ENCODE measurements at places on chromosomes 6 and 20.

DNA sequence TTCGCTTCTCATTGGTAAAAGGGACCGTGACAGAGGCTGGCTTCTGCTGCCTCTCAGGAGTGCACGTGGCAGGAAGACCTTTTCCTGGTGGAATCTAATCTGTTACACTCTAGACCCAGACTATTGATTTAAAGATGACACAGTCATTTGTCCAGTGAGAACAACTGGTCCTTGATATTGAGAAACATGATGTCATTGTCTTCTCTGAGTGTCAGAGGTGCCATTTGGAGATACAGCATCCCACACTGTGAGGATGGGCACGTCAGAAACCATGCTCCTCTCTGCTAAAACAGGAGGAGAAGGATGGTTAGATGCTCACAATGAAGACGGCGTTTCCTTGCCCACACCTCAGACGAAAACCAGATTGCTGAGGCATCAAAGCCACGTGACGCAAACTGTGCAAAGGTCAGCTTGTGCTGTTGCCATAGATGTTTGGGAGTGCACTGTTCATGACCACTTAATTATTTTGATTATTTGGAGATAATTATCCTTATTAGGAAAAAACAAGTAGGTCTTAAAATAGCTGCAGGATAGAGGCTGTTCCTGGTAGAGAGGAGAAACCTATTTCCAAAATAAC is 169.0 kb downstream of the SMOC2 start:
- DNase-seq = no peak

DNA sequence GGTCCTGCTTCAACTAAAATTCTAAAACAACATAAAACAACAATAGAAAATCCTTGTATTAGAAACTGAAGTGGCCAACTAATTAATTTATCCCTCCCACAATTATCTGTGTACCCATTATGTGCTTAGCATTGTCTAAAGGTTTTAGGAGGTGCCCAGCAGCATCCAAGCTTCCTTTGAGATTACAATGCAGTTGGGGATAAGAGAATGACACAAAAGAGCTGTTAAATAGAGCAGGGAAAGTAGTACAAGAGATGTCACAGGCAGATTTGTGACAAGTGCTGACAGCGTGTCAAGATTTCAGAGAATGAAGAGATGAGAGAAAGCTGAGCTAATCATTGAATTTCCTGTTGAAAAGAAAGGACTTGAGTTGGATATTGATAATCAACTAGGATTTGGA is 204.8 kb downstream of the OTOR start:
- DNase-seq = no peak

GRCh38 chr6:144106206-144106605 is 10.8 kb upstream of the SF3B5 start:
- DNase-seq = no peak

GRCh38 chr6:129510950-129511349 is 199.0 kb downstream of the ARHGAP18 start:
- DNase-seq = no peak

DNA sequence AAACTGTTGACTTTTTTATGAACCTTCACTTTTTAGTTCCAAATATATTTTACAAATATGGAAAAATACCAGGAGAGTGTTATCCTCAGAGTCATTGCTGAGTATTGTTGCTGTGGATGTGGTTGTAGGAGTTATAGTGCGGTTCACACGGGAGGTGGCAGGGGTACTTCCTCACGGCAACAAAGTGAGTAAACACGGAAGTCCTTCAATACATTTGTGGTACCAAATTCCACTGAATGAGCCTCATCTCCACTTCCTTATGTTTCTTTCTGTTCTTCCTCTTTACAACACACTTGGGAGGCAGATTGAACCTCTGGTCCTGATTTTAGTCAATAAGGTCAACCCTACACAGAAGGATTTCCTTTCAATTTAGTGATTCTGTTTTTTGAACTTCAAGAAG is 371.8 kb downstream of the BTBD3 start:
- DNase-seq = no peak

GRCh38 chr20:45983279-45983743 is 11.3 kb upstream of the ZNF335 start:
- no peak for DNase-seq

- DNase-seq = no peak
Observed at GRCh38 chr6:37928217-37928616, 108.7 kb downstream of the ZFAND3 start.

GRCh38 chr20:19765913-19766312 is 7.9 kb downstream of the RIN2 start:
- DNase-seq = no peak

DNA sequence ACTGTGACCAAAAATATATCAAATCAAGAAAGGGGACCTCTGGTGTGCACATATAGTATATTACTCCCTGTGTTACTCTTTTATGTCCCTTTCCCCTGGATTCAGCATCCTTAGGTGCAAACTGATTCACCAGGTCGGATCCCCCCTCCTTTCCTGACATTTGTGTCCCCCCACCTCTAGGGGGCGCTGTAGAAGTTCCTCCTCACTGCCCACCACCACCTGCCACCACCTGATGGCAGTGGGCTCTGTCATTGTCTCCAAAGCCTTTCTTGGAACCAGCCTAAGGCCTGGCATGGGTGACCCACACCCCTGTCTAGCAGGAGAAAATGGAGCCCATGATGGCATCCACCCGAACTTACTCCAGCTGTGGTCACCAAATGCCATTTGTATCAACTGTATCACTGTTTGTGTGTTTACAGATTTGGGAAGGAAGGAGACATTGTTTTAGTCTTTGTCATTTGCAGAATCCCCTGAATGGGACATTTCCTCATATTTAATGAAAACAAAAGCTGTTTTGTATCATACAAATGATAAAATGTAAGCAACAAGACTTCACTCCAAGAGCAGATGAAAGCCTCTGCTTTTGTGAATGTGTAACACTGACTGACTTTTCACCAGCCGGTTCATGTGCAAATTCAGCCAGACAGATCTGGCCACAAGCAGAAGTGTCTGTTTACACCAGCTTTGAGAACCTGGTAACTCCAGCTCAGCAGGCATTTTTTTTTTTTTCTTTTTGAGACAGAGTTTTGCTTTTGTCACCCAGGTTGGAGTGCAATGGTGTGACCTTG is 66.2 kb downstream of the ARMC2 start:
- DNase-seq = no peak

DNA sequence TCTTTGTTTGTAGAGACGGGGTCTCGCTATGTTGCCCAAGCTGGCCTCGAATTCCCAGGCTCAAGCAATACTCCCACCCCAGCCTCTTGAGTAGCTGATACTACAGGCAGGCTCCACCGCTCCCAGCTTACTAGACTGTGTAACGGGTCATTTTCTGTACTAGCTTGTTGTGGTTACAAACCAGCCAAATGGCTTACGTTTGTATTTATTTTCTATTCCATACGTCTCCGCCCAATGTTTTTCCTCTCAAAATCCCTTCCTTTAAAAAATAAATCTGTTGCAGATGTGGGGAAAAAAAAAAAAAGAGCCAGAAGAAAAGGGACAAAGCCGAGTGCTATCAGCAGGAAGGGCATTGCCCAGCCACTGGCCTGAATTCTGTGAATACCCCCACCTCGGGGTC is 41.6 kb downstream of the PRND start:
- no peak for DNase-seq

- no peak for DNase-seq
Observed at GRCh38 chr6:14964556-14965270, 281.2 kb upstream of the JARID2 start.

GRCh38 chr6:19299129-19299528 is 538.0 kb upstream of the ID4 start:
- no peak for DNase-seq

GRCh38 chr6:74070091-74070490 is 374.1 kb downstream of the CD109 start:
- DNase-seq = no peak

- DNase-seq = peak; percentile 42
Observed at GRCh38 chr6:37432590-37432915, 468 bp upstream of the CMTR1 start.

DNA sequence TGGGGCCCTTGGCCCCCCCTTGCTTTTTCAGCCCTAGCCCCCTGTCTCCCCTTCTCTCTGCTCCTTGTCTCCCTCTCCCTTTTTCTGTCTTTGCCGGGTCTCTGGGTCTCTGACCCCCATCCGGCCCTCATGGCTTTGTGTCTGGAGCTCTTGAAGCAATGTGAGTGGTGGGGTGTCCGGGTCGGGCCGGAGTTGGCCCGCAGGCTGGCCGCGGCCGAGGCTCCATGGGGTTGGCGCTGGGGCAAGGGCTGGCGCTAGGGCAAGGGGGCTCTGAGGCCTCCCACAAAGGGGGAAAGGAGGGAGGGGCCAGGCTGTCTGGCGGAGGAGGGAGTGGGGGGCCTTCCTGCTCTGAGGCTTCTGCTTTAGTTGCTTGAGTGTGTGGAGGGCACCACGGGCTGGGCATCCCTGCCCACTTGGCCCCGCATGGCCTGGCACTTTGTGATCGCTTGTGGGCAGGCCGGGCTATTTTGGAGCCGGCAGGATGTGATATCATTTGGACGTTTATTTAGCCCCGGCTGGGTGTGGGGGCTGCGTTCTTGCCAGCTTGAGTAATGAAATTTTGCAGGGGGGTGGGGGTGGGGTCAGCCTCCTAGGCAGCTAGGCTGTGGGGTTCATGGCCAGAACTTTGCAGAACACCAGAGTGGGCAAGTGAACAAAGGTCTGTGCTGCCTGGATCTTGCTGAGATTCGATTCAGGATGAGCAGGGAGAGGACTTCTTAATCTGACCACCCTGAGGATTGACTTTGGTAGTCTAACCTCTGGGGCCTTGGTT is 78.7 kb upstream of the MYL9 start:
- DNase-seq = peak; percentile 47

DNA sequence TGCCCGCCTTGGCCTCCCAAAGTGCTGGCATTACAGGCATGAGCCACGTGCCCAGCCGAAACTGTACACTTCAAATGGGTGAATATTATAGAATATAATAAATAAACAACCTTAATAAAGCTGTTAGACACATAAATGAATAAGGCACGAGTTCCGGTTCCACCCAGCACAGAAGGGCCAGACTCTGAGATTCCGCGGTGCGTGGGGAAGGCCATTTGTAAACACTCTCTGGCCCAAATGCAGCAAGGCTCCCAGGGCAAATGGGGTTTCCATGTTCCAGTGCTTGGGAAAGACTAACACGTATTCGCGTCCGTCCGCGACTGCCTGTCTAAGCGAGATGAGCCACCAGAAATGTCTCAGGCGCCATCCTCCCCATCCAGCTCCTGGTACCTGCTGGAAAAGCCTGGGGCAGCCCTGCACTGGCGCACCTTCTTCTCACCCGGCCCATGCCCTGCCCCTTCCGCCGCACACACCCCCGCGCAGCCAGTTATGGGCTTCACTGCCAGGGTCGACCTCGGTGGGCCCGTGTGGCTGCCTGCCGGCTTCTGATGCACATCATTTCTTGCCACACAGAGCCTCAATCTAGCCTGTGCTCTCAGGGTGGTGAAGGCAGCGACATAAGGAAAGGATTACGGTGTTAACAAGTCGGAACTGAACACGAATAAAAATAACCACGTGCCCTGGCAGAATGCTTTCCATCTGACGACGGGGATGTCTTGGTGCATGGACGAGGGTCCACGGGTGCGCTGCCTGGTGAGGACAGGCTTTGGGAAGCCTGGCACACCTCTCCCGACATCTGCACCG is 5.5 kb upstream of the LSM14B start:
- DNase-seq = no peak

DNA sequence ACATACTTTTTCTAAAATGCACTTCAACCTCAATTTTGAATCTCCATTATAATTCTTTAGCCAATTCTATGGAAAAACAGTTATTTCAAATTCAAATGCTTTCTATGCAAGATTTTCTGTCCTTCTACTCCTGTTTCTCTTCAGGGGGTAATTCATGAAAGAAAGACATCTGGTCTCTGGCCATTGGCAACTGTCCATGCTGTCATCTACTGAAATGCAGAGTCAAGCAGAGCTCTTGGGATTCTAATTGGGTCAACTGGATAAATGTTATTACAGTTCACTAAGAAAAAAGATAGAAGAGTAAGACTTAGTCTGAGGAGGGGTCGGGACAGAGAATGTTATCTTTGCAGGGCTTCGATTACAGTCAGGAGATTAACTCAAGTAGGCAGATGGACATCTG is 22.0 kb upstream of the BMP5 start:
- no peak for DNase-seq

All from NCI-H526 (cell line).